ENCODE measurements at places on chromosomes 7 and 10.
A peak's percentile ranks its signal among the peaks of the same experiment; 100 is the strongest.

DNA sequence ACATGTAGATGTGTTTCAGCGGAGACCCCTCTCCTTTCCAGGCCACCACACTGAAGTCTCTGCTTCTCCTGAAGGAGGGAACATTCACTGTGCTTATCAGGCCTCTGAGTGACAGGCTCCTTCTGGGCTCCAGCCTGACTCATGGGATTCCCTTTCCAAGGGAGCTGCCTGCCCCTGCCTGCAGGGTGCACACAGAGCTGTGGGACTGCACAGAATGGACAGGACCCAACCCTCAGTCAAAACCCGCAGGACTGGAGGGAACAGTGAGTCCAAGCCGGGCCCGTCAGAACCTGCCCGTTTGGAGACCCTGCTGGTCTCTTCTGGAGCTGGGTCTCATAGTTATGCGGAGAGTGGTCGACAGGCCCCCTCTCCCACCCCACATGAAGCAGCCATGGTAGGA, 32.6 kb downstream of the PLAC9 start:
- DNase-seq: no peak

GRCh38 chr10:72335394-72336258, 19.1 kb downstream of the DNAJB12 start:
- peak; percentile 35 for DNase-seq

DNA sequence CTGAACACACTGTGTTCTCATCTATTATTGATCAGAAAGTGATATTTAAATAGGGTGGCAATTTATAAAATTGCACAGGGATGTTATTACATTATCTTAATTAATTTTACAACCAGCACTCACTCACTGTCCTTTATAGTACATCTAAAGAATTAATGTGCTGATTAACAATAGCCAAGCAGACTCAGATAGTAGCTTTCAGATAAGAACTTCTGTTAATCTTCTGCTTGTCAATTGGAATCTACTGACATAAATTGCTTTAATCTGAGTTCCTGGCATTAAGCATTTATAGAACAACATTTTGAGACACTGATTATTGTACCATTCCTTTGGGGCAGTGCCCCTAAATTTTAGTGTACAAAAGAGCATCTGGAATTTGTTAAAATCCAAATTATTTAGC, 408.9 kb downstream of the GRM8 start:
- DNase-seq: no peak

- peak; percentile 25 for DNase-seq
These were observed 597.2 kb downstream of the TYW1 start for GRCh38 chr7:67593794-67594193.

GRCh38 chr10:14036233-14036632, 294.5 kb downstream of the FRMD4A start:
- no peak for DNase-seq

DNA sequence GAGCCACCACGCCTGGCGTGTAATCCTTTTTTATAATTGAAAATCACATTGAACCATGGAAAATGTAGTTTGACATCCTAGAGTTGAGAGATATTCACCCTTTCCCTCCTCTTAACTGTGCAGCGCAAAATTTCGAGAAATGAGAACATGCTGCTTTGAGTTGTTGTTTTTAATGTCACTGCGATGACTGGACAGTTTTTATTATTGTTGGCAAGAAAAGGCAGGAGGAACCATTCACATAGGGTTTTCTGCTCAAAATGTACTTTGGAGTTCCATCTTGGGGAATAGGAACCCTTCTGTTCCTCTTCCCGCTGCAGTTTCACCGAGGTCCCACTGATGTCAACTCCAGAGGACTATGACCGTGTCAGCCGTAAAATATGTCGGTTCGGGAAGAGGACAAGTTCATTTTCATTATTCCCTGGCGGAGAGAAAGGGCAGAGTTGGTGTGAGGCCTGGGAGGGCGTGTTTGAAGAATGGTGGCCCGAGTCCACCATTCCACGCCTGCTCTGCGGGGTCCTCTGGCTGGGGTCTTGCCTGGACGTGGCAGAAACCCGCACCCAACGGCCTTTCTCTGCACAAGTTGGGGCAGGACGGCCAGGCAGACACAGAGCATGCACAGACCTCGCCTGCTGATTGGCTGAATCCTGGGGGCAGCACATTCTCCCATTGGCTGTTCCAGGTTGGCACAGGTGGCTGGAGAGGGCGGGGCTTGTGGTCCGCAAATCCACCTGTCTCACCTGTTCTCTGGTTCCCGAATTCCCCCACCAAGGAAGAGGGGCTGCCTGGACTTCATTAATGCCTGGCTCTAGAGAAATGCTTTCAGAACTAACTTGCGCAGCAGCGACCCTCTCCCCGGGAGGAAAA, 105.1 kb upstream of the TCF7L2 start:
- DNase-seq: no peak

GRCh38 chr7:28065308-28065707, 115.3 kb downstream of the JAZF1 start:
- DNase-seq: no peak

GRCh38 chr10:59631237-59631636, 78.4 kb downstream of the SLC16A9 start:
- no peak for DNase-seq

Measured in right kidney (tissue), 9 donors.